Cortex of kidney (tissue), 1 donor: ENCODE measurements at places on chromosomes 5 and 9.

DNA sequence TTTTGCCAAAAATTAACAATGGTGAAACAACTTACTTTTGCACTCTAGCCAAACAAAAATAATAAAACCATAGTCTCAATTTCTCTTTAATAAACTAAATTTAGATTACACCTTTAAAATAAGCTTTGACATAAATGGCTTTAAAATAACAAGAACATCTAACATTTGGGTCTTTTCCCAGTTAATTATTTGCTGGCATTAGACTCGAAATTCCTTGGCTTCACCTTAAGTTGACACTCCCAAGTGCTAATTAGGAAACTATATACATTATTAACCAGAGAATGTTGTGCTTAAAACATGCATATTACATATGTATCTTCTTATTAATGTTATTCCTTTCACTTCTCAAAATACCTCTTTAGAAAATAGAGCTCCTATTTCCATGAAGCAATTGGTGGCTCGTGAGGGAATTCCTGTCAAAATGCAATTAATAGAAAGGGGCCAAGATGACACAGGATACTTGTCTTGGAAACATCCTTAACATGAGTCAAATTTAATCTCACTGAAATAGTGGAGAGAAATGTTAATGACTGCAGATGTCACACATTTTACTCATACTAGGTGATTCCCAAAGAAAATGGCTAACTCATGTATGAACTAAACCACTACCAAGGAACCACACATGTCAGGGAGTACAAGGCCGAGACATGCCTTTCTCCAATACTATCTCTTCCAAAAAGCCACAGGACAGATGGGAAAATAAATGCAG lies 932.9 kb upstream of the DMAC1 start:
- DNase-seq = no peak

GRCh38 chr9:68574150-68574549 lies 33.5 kb upstream of the TMEM252 start:
- DNase-seq = no peak

DNA sequence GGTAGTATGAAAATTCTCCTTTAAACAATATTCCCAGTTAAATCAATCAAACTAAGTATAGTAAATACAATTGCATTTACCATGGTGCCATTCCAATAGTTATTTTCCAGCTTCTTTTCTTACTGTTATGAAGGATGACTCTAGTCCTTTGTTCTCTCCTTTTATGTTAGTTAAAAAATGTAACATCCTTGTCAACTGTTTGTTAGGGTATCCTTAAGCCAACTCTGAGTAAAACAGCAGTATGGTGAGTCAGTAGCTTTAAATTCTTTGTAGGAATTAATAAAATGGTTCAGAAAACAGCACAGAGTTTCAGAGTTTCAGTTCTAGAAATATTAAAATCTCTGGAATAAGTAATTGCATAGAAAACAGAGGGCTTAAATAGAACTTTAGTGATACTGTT lies 384.4 kb downstream of the MTRR start:
- DNase-seq = no peak

- no peak for DNase-seq
Measured at GRCh38 chr5:75630875-75631274, 19.6 kb downstream of the ANKDD1B start.

GRCh38 chr5:38615981-38616451 lies 59.6 kb upstream of the LIFR start:
- no peak for DNase-seq

DNA sequence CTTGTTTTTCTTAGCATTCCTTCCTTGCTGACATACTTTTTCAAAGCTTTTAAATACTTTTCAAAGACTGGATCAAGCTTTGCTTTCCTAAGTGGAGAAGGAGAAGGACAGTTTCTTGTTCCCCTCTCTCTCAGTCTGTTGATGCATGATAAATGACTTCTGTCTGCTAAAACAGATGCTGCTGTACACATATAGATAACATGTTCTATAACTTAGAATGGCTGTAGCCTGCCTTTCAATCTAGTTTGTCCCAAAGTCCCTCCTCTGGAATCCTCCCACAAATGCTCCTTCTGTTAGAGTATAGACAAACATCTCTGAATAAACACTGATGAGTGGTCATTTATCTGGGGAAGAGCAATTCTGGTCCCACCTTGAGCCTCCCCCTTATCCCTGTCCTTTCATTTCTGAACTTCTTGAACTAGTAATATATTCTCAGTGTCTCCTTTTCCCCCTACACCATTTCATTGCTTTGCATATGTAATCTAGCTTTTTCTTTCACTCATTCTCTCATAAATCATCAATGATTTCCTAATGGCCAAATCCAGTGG lies 5.4 kb upstream of the HEMGN start:
- no peak for DNase-seq

DNA sequence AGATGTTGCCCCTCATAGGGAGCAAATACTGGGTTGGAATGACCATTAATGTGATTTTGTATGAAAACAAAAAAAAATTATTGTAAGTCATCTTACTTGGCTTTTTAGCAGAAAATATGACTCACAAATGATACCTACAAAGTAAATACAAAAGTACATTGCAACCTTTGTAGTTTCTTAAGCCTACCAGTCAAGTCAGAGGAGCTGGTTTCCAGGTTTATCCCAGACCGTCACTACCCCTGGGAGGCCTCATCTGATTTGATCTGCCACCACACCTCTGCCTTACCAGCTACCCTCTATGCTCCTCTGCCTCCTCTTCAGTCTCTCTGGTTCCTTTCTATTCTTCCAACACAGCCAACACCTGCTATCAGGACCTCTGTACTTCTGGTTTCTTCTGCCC lies 349.9 kb upstream of the CCNH start:
- no peak for DNase-seq

GRCh38 chr9:113651896-113652295 lies 188.4 kb downstream of the RGS3 start:
- no peak for DNase-seq

DNA sequence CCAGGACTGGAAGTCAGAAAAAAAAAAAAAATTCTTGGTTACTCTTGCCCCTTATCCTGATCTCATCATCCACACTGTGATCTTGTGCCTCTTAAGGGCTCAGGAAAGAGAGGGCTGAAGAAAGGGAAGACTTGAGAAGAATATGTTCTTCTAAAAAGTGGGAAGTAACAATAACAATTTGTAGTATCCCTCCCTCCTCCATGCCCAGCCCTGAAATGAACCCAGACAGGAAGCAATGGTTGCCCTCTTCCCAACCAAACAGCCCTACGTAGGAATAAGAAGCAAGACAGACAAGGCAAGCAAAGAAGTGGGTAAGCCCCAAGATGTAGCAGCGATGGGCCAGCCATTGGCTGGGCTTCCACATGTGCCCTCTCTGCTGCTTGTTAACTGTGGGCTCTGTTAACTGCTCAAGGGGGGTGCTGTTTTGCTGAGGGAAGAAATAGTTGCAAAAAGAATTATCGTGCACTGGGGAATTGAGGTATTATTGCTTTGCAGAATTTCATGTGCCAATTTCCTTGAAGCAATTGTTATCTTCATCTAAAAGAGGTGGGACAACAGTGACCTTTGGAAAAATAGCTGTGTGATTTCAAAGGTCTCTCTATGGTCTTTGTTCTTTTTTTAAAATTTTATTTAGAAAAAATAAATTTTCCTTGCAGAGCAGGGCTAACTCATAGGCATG lies 146.6 kb upstream of the PCA3 start:
- no peak for DNase-seq

- no peak for DNase-seq
Measured at GRCh38 chr5:159456722-159457465, 126.6 kb upstream of the IL12B start.

DNA sequence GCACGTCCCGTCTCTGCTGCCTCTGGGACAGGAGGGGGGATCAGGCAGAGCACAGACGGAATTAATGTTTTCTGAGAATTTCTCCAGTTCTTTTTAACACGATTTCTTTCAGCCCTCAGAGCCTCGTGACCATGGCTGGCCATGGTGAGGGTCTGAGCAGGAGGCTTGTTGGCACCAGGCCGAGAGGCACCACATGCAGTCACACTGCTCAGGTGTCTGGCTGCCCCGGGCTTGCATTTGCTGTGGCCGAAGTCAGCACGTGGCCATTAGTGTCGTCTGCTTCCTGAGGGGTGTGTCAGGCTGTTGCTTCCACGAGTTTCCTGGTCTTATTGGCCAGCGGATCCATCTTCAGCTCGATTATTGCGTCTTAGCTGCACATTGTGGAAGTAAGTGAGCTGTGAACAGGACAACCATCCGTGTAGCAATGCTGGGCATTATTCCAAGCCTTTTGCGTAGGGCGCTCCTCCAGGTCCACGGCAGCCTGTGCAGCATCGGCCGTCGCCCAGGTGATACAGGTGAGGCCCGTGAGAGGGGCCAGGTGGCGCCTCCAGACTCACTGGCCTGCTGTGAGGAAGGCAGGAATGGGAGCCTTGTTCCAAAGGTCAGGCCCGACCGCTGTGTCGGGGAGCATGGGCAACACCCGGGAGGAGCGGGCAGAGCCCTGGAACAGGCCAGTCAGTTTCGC lies 114.2 kb upstream of the CACNA1B start:
- no peak for DNase-seq

DNA sequence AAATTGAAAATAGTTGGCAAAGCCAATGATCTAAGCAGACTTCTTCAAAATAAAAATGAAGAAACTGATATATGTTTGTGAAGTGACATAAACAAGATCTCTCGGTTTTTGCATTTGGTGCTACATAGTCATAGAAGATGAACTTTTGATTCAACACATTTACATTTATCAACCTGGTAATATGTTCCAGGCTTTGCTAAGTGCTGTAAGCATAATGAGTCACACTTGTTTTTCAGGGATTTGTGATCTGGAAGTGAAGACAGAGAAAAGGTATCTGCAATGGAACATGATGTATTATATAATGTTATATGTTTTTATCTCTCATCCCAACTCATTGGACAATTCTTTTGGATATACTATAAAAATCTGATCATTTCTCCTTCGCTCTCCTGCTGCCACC lies 801.4 kb downstream of the BRINP1 start:
- no peak for DNase-seq

- no peak for DNase-seq
Measured at GRCh38 chr9:32928145-32928763, 73.2 kb downstream of the APTX start.

GRCh38 chr9:84897362-84898094 lies 228.0 kb downstream of the NTRK2 start:
- DNase-seq = no peak

- no peak for DNase-seq
Measured at GRCh38 chr9:132241483-132241839, 79.6 kb downstream of the NTNG2 start.

DNA sequence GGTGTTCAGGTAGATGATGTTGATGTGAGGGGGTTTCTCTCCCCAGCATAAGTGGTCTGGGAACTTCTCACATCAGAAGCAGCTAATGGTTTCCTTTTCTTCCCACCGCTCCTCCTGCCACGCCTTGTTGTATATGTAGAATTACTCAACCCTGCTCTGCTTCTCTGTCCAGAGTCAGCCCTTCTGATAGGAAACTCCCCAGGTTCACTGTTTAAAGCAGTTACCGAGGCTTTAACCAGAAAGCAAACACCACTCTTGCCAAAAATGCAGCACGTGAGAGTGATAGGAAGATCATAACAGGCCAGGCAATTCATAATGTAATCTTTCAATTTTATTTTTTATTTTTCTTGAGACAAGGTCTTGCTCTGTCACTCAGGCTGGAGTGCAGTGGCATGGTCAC lies 10.5 kb upstream of the TMEM252 start:
- DNase-seq = no peak

DNA sequence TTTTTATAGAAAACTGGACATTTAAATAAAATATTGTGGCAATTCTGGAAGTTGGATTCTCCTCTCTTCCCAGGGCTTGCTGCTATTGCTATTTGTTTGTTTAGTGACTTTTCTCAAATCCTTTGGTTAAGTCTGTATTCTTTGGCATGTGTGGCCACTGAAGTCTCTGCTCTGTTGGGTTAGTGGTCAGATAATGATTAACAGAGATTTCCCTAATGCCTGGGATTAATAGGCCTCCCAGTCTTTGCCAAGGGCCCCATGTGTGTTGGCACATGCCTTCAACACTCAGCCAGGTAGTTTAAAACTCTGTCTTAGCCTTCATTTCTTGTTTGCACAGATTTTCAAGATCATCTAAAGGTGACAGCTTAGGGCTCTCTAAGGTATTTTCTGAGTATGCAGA lies 92.8 kb upstream of the EPB41L4A start:
- no peak for DNase-seq

DNA sequence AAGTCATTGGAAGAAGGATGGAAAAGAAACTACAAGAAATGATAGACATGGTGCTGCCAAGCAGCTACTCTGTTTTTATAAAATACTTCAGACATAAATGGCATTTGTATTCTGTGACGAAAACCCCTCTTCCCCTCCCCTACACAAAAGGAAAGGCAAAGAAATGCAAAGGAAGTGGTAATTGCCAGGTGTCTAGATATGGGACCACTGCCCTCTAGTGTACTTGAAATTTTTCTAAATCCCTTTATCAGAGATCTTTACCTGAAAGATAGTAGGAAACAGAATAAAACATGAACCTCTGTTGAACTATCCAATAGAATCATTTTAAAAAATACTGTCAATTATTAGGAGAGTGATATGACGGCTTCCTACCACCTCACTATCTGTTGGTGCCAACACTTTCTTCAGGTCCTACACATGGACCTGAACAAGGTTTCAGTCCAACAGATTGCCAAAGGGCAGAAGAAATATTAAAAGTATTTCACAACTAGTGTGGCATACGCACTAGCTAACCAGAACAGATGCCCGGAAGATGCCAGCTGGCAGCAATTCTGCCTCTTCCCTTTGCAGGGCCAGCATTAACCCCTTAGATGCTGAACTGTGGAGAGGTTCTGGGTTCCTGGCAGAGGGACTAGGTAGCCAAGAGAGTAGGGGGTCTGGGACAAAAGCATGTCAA lies 104.1 kb downstream of the TSSK1B start:
- no peak for DNase-seq

- no peak for DNase-seq
Measured at GRCh38 chr9:109378316-109378715, 57.5 kb upstream of the EPB41L4B start.

DNA sequence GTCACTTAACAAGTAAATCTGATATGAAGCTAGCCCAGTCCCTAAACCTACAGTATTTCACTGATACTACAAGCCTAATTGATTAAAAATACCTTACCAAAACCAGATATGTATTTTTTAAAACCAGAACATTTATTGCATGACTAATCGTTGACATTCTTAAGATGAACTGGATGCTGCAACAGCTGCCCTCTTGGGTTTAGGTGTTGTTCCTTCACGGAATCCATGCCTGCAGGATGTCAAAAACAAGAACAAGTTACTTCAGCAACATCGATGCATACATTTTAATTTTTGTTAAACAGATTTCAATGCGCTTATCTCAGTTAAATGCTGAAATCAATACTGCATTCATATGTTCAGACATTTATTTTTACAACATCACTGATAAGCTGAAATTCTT lies 2.7 kb downstream of the RPL37 start:
- no peak for DNase-seq

- no peak for DNase-seq
Measured at GRCh38 chr5:150242251-150242894, 47.2 kb downstream of the CAMK2A start.

DNA sequence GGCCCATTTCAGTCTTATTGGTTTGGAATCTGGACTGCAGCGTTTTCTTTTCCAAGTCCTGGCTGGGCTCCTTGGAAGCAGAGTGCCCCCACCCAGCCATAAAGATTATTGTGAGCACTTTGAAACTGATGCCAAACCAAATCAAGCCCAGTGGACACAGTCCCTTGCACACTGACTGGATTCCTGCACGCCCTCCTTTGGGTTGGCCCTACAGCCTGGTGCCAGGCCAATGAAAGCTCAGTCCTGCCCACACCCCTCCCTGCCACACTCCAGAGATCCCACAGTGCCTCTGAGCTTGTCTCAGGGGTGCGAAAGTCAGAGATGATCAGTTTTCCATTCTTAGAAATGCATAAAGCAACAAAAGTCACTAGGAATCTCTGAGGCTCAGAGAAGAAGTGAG lies 181.9 kb downstream of the CETN3 start:
- no peak for DNase-seq

- no peak for DNase-seq
Measured at GRCh38 chr9:129030191-129030590, 2.1 kb upstream of the SH3GLB2 start.
